ENCODE measurements at places on chromosomes 4 and X. TPM values are rescaled to one million over a fixed set of nuclear protein-coding genes. Genes with fewer than 3 reads are reported as not detected.

DNA sequence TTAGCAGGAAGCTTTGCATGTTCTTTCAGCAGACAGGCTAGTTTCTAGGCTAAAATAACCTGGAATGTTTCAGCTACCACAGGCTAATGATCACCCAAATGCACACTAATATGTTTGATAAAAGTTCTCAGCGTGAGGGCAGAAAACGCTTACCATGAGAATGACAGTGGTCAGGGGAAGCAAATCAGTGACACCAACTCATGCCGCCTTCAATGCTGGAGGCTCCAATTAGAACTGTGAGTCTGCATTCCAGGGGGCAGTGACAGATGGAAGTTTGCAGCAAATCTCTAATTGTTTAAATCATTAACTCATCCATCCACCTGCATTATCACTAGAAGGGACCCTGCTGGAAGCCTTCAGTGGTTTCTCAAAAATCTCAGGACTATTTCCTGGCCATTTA is 43.2 kb downstream of the ANOS1 start:
- no peak for DNase-seq

- DNase-seq: no peak
These were observed 23.0 kb downstream of the GAB3 start for GRCh38 chrX:154727871-154728270.

TLR1 gene
- 2.0 TPM for total RNA-seq

DNA sequence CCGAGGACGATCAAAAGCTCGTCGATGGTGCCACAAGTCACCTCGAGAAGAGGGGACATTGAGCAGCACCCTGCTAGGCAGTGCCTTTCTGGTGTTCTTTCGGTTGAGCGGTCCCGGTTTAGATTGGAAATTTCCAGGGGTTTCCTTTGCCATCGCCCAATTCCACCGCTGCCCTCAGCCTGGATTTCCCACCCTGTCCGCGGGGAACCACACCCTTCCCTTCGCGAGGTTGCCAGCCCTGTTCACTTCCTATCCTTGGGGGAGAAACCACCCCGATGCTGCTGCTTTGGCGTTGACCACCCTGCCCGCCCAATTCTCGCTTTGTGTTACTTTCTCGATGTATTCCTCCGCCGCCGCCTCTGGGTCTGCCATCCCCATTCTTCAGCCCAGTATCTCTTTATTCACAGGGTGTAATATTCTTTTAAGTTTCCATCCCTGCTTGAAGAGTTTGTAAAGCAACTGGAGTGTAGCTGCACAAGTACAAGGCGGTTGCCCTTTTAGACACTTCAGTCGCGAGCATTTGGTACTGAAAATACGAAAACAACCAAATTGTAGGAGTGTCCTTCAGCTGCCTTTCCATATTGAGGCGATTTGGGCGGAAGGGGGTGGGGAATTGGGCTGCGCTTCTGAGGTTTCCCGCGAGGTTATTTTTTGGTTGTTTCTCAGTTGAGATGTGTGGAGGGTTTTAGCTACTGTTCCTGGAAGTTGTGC is 1.1 kb downstream of the OGT start:
- no peak for DNase-seq

- no peak for DNase-seq
These were observed 42.4 kb upstream of the NDNF start for GRCh38 chr4:121114756-121115155.

- DNase-seq: no peak
These were observed 387.9 kb upstream of the TENM3 start for GRCh38 chr4:181855307-181855706.

- DNase-seq: no peak
These were observed 40.3 kb upstream of the NKRF start for GRCh38 chrX:119646515-119646914.

GRCh38 chr4:85779165-85779564 is 304.2 kb downstream of the ARHGAP24 start:
- no peak for DNase-seq

ZNF732 gene
- total RNA-seq: 0.82 TPM

MAGEC2 gene
- total RNA-seq: not detected

DNA sequence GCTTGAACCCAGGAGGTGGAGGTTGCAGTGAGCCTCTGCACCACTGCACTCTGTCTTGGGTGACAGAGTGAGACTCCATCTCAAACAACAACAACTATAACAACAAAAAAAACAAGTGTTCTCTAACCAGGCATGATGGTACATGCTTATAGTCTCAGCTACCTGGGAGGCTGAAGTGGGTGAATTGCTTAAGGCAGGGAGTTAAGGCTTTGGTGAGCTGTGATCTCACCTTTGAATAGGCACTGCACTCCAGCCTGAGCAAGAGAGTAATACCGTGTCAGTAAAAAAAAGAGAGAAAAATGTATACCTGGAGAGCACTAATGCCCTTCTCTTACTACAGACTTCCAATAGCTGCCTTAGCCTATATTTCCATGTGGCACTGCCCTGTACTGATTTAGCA is 18.9 kb upstream of the USP9X start:
- no peak for DNase-seq

XAGE1A gene
- total RNA-seq: not detected

DNA sequence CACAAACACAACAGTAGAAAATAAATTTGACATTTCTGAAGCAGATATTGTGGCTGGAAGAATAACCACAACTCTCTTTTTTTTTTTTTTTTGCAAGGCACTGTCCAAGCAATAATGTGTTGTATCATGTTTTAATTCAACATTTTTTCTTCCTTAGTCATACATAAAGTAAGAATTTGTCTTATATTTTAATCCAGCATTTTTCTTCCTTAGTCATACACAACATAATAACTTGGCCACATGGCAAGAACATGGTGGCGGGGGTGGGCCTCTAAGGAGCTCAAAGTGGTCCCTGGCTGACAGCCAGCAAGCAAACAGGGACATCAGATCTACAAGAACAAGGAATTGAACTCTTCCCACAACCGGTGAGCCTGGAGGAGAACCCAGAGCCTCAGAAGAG is 20.2 kb downstream of the FBXW7 start:
- DNase-seq: no peak

TMPRSS11D gene
- not detected for total RNA-seq

GAB3 gene
- 0.82 TPM for total RNA-seq

CXCL8 gene
- total RNA-seq: 0.41 TPM

- DNase-seq: no peak
These were observed 121.2 kb downstream of the PARM1 start for GRCh38 chr4:75054078-75054477.

Measured in frontal cortex (tissue), 4 donors.